ENCODE measurements at places on chromosomes 3 and 15.

DNA sequence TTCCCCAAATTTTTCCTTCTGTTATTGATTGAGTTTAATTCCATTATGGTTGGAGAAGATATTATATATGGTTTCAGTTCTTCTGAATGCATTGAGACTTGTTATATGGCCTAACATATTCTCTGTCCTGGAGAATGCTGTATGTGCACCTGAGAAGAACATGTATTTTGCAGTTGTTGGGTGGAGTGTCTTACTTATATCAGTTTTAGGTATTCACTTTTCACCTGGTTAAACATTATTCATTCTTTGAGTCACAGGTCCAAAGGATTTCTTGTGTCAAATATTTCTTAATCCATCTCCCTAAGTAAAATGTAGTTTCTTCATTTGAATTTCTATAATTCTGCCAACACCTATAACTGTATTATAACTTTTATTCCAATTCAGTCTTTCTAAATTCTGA lies 17.8 kb downstream of the ACKR2 start:
- no peak for DNase-seq

DNA sequence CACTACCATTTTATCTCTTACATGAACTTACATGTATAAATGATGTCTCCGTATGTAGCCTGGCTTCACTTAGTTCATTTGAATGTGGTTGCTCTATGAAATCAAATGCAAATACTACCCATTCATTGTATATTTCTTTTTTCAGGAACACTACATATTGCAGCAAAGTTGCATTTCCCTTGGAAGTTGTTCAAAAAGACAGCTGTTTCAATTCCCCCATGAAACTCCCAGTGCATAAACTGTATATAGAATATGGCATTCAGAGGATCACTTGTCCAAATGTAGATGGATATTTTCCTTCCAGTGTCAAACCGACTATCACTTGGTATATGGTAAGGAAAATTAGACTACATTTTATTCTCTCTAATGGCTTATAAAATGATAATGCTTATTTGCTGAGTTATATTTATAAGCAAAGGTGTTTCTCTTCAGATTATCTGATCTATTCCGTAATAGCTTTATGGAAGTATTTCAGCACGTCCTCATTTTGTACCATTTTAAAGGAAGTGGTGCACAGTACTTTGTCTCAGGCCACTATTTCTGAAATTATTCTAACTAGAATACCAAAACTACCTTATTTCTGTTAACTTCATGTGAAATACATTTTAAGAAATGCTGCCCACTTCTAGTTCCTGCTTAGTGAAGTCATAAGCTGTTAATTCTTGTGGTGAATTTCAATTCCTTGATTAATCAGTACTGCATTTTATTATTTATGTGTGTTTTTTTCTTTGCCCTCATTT lies 95.1 kb downstream of the IL1RAP start:
- DNase-seq: no peak

GRCh38 chr3:182303169-182303568 lies 490.1 kb upstream of the ATP11B start:
- no peak for DNase-seq

- no peak for DNase-seq
Measured at GRCh38 chr15:92167451-92167850, 226.2 kb upstream of the ST8SIA2 start.

GRCh38 chr3:23633261-23633960 lies 172.3 kb upstream of the UBE2E1 start:
- no peak for DNase-seq

DNA sequence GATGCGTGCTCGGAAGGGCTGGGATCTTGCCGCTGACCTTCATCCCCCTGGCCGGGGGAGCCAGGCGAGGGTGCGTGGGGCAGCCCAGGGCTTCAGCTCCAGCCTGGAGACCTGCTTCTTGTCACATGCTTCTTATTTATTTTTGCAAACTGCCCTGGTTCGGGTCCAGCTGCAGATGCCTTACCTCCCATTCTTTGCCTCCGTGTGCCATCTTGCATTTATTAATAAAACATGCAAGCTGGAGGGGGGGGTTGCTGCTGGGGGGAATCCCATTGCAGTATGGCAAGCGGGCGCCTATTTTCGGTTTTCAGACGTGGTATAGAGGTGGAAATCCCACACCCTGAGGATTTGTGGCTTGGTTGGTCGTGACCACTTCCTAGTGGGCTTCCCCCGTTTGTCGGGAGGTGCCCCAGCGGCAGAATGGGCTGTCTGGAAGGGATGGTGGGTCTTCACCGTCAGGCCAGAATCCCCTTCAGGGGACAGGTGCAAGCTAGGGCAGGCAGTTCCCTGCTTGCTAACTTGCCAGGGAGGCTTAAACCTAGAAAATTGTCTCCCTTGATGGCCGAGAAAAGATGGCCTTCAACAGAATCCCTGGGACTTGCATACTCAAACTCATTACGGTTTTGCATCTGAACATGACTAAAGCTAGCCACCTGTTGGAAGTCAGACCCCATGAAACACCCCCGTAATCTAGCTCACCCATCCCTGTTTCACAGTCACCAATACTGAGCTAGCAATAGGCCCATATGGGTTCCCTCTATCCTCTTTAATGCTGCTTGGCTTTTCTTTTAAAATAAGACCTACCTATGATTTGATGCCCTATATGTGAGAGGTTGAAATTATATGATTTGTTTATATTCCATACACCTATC lies 569 bp downstream of the TMEM266 start:
- peak; percentile 57 for DNase-seq

DNA sequence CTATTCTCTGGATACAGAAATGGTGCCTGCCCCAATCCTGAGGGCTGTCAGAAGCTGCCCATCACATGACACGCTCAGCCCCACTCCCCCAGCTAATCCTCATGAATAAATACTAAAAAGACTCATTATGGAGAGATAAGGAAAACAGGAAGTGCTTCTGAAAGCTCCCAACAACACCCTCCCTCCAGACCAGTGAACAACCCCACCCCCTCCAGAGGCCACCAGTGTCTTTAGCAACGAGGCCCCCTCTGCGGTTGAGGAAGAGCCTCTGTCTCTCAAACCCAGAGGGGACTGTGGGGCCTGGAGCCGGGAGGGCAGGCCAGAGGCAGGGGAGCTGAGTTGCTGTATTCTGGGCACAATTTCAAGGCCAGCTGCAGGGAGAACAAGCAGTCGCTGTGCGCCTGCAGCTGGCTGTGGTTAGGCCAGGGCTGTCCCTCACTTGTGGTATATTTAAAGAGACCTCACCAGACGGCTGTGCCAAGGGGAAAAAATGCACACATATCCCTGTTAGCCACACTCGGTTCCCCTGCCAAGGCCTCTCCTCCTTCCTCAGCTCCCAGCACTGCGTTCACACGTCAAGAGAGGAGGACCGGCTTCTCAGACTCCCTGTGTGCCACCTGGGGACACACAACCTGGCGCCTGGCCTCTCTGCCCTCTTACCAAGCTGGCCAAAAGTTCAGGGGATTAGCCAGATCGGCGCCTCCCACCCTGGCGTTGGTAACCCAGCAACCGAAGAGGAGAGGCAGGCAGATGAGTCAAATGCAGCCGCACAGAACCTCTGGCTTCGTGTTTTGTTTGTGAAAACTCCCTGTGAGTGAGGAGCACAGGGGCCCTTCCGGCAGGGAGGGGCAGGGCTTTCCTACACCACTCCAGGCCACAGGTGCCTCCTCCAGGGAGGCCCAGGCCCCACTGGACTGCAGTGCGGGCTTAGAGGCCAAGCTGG lies 101.2 kb upstream of the ETV5 start:
- DNase-seq: no peak

- DNase-seq: no peak
Measured at GRCh38 chr3:52217409-52217805, 8.0 kb downstream of the TLR9 start.

- no peak for DNase-seq
Measured at GRCh38 chr15:42363487-42363886, 4.2 kb downstream of the CAPN3 start.

GRCh38 chr3:111675846-111676210 lies 80.7 kb upstream of the ZBED2 start:
- DNase-seq: no peak

GRCh38 chr15:31811641-31812040 lies 218.7 kb upstream of the CHRNA7 start:
- DNase-seq: no peak

DNA sequence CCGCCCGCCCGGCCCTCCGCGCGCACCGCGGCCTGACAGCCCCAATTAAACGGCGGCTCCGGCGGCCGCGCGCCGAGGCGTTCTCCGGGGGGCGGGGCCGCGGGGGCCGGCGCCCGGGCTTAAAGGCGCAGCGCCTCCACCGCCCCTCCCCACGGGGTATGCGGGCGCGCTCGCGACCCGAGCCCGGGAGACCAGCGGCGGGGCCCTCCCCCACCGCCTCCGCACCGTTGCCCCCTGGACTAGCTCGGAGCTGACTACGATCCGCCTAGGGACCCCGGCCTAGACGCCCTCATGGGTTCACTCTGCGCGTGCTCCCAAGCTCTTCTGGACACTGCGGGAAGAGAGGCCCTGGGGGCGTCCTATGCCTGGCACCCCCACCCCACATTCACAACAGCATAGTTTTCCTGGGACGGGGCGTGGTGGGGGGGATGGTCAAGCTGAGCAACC lies at the start of gene DUSP7:
TSS of gene DUSP7 (minus strand) at position 51 of the 447 bp plus-strand sequence. CDS start 205 bp downstream, outside the sequence.
- DNase-seq: peak; percentile 64

DNA sequence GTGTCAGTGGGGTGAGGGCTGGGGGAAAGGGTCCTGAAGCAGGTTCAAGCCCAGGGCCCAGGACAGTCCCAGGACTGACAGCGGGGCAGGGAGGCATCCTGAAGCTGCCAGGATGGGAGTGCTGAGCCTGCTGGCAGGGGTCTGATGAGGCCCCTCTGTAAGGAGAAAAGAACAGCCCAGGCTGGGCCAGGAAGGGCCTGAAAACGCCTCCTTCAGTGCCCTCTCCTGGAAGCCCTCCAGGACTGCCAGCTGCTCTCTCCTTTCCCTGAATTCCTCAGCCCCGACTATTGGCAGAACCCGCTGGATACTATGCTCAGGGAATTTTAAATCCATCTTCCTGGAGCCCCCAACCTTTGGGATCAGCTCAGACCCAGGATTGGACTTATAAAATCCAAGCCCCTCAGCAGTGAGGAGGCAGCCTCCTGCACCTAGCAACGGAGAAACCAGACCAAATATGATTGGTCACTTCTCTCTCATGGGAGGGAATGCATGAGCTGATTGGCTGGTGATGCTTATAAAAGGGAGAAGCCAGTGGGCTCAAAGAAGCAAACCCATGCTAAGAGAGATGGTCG lies 203.5 kb upstream of the LINGO1 start:
- no peak for DNase-seq

GRCh38 chr15:48680841-48681240 lies 35.3 kb upstream of the FBN1 start:
- DNase-seq: no peak

DNA sequence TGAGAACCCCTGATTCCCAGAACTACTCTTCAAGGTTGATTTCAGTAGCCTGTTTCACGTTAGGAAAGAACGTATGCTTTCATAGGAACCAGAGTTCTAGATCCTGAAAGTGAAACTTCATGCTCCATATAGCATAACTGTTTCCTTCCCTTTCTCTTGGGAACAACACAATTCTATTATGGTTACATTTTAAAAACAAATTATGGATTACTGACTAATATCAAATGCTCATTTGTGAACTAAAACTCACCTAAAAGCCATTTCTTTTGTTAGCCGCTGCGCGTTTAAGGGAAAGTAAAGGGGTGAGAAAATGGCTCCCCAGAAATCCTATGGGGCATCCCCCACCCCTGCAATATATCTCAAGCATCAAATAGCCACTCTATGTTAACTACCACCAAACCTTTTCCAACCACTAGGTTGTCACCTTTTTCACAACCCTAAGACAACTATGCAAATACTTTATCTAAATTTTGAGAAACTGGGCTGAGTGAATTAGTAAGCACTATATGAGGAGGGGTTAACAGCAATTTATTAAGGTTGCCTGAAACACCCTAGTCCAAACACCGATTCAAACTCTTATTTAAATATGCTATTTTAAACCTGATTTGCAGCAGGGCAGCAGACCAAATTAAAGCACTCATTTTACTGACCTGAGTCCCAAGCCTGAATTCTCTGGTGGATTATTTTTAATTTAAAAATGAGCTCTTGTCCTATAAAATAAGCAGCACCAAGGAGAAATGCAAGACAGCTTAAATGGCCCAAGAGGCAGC lies 2.4 kb downstream of the SIAH2 start:
- no peak for DNase-seq

GRCh38 chr15:39580485-39581241 lies at the start of gene THBS1:
TSS of gene THBS1 (plus strand) at chr15:39581079. CDS start at chr15:39581858, 779 bp downstream.
- no peak for DNase-seq

- DNase-seq: no peak
Measured at GRCh38 chr3:157360044-157360443, 76.6 kb upstream of the PTX3 start.

GRCh38 chr15:58526647-58527192 lies 94.9 kb downstream of the LIPC start:
- no peak for DNase-seq

- DNase-seq: no peak
Measured at GRCh38 chr3:111605493-111605892, 10.3 kb upstream of the ZBED2 start.

DNA sequence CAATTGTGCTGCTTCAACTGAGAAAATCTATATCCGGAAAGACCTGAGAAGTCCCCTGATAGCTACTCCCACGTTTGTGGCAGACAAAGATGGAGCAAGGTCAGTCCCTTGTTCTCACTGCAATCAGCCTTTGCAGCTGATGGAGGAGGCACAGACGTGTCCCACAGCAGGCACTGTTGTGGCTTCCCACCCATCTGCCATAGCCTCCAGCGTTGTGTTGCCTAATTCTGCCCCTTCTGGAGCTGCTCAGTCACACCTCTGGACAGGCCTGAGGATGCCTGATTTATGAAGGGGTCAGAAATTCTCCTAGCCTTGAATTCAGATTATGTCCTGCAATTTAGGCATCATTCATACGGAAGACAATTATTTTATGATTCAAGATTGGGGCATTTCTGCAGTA lies 41.9 kb downstream of the MRPS25 start:
- no peak for DNase-seq

DNA sequence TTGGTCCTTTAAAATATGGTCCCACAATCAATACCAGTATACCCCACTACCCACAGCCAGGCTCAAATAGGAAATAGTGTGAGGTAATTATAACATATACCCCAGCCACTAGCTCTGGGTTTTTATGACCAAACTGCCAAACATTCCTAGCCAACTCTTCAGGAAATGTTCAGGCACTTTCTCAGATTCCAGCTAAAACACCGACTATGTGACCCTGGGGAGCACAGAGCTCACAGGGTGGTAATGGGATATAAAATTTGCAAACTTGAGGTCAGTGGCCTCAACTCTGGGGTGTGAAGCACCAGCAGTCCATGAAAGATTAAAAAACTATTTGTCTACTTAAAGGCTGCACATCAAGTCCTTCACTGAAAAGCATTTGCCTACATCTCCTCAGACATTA lies 12.9 kb downstream of the FBN1 start:
- DNase-seq: no peak

- DNase-seq: no peak
Measured at GRCh38 chr3:24410860-24411259, 83.8 kb downstream of the THRB start.

GRCh38 chr3:18049096-18049495 lies 306.7 kb upstream of the TBC1D5 start:
- no peak for DNase-seq
